Stimulated activated CD4-positive, alpha-beta T cell treated with anti-CD3 and anti-CD28 coated beads, Interleukin-12 subunit alpha, Interleukin-12 subunit beta, amount 100 ng/mL, for 24 hours (primary cell): ENCODE measurements at places on chromosomes 6 and 20.
A peak's percentile ranks its signal among the peaks of the same experiment; 100 is the strongest.

GRCh38 chr6:165988757-165989456 is 178.7 kb downstream of the TBXT start:
- no peak for DNase-seq

DNA sequence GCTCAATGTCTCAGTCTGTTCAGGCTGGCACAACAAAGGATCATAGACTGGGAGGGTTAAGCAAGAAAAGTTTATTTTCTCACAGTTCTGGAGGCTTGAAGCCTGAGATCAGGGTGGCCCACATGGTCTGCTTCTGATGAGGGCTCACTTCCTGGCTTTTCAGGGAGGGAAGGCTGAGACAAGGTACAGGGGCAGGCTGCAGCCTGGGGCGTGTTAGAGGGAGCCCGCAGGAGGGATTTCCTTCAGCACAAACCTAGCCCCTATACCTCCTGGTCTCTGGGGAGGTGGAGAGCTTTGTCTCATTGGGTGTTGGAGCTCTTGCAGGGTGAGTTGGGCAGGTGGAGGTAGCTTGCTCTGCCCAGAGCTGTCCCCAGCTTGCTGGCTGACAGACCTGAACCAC is 81.1 kb upstream of the GPR6 start:
- DNase-seq: no peak

DNA sequence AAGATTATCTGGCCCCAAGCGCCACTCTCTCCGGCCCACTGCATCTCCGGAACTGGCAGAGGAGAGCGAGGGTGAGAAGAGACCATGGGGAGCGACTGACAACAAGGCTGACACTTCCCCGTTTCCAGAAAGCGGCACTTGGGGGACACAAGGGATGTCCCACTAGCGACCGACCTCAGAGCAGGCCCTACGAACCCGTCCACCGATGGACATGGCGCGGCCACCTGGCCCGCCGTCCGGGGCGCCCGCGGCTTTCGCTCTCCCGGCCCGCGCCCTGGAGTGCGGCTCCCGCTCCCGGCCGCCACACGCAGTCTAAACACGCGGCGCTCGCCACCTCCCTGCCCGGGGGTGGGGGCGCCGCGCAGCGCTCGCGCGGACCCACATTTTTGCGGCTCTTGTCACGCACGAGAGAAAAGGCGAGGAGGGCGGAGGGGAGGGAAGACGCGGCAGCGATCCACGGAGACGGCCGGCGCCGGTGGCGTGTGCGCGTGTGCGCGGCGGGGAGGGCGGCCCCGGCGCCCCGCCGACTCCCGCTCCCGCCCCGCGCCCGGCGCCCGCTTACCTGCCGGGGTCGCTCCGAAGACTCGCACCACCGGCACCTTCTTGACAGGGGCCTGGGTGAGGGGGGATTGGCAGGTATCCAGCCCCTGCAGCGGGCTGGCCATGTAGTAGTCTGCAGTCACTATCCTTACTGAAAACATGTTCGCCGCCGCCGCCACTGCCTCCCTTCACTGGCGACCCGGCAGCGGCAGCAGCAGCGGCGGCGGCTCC is 645 bp downstream of the REV3L start:
- peak; percentile 24 for DNase-seq

- peak; percentile 67 for DNase-seq
These were observed 2.4 kb upstream of the MCM3 start for GRCh38 chr6:52286798-52287432.

DNA sequence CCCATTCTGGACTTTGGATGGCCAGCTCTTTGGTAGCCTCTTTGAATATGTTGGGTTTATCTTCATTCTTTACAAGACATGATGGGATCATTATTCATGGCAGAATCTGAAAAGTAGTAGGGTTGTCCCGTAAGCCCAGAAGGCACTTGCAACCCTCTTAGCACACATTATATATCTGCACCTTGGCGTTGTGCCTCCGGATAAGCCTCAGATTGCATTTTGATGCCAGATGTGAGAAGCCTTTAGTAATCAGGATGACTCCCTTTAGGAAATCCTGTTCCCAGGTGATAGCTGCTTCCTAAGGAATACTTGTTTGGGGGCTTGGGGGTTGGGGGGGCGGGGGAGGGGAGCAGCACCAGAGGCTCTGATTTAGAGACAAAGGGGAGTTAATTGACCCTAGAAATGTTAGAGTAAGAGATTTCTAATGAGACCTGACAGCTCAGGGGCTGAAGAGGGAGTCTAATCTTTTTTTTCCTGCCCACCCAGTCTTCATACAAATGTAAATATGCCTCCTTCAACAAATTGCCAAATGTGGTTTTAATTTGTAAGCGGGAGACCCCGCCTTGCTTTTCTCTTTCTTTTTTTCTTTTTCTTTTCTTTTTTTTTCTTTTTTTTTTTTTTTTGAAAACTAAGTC is 55.1 kb downstream of the JAG1 start:
- no peak for DNase-seq
